Adrenal gland (tissue), 19 donors: ENCODE measurements at places on chromosomes 7 and 10. TPM values are rescaled to one million over a fixed set of nuclear protein-coding genes. Genes with fewer than 3 reads are reported as not detected.
A peak's percentile ranks its signal among the peaks of the same experiment; 100 is the strongest.

DNA sequence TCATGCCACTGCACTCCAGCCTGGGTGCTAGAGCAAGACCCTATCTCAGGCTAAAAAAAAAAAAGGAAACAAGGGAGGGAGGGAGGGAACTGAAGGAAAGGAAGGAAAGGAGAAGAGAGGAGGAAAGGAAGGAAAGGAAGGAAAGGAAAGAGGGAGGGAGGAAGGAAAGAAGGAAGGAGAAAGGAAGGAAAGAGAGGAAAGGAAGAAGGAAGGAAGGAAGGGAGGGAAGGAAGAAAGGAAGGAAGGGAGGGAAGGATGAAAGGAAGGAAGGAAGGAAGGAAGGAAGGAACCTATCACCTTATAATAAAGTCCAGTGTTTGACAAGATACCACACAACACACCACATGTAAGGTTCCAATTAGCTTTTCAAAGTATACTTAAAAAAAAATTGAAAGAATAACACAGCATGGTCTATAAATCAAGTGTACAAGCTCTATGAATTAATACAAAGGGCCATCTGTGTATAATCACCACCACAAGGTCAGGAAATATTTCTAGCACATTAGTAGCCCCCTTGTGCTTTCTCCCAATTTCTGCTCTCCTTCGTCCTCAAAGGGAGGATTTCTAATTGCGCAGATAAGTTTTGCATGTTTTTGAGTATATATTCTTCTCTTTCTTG, 26.4 kb downstream of the RNF216 start:
- DNase-seq, result no peak

- DNase-seq, result no peak
Measured at GRCh38 chr10:110326351-110327032, 21.8 kb upstream of the SMNDC1 start.

DNA sequence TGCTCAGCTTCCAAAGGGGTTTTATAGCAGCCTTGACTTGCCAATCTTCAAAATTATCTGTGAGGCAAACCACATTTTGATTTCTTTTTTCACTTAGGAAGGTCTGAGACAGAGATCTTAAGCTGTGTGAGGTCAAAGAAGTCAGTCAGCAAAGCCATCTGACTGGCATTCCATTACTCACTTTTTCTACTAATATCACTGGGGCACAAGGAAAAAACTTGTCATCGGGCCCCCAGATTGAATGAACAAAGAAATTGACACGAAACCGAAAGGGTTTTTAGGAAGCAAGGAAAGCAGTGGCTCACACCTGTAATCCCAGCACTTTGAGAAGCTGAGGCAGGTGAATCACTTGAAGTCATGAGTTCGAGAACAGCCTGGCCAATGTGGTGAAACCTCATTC, 78.5 kb upstream of the FRMD4A start:
- no peak for DNase-seq

The CALCR gene
- 0.14 TPM for total RNA-seq

GRCh38 chr10:119373294-119374102, 166.1 kb downstream of the GRK5 start:
- DNase-seq, result no peak

- DNase-seq, result peak; percentile 83
Measured at GRCh38 chr7:151460474-151460855, 20.5 kb upstream of the CRYGN start.

The MKX gene
- 0.88 TPM for total RNA-seq

DNA sequence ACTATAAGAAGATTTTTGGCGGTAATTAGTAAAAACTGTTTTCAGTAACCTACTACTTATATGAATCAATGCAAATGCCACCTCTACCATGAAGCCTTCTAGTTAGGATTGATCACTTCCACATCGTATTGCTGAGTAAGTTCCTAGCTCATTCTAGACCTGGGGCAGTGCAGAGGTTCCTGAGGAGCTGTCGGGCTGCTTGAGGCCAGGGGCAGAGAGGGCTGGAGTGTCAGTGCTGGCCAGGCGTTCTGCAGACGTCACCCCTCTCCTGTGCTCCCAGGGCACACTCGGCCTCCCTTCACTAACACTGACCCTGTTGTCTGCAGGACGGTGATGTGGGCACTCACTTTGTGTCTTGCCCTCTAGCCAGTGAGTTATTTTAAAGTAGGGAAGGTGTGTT, 275.7 kb downstream of the CELF2 start:
- no peak for DNase-seq

DNA sequence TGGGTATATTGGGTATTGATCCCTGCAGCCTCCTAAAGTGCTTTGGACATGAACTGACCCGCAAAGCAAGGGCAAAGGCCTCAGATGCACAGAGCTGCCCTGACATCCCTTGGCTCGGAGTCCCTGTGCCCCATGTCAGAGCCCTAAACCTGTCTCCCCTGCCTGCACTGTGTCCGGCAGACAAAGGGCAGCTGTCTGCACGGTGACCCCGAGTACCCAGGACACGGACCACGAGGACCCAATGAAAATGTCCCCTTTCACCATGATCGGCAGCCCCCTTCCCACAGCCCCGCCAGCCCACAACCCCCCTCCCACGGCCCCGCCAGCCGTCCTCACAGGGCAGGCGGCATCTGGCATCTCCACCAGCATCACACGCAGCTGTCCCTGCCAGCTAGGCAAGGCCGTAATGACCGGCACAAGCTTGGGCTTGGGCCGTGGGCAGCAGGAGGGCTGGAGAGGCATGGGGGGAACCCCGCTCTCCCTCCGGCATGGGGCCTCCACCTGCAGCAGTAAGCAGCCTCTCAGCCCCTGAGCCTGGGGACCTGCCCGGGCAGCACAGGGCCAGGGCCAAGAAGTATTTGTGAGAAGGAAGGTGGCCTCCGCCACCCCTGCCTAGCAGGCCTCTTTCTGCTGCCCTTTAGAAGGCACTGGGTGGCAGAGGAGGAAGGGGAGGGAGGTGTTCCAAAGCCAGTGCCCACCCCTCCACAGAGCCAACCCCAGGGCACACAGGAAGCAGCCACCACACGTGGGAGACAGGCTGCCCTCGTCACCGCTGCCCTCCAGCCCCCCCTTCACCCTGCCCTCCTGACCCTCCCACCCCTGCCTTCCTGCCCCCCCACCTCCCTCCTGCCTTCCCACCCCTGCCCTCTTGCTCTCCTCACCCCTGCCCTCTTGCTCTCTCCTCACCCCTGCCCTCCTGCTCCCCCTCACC, 10.1 kb downstream of the NUDT1 start:
- DNase-seq, result no peak

- no peak for DNase-seq
Measured at GRCh38 chr7:38142736-38143135, 35.3 kb upstream of the STARD3NL start.

The MRLN gene
- total RNA-seq, result not detected

DNA sequence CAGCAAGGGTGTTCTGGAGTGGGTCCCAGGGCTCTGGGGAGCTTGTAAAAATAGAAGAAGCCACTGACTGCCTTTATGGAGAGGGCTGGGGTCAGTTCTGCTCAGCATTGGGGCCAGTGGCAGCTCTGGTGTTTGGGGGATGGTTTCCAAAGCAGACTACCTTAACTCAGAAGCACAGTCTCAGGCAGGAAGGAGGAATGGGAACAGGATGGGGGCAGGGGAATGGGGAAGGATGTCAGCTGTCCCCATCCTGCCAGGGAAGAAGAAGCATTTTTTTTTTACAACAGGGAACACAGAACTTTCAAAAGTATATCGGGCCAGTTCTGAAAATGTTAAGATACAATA, 28.8 kb downstream of the TSPAN15 start:
- DNase-seq, result no peak

- DNase-seq, result no peak
Measured at GRCh38 chr10:104767745-104768144, 126.7 kb downstream of the SORCS3 start.

DNA sequence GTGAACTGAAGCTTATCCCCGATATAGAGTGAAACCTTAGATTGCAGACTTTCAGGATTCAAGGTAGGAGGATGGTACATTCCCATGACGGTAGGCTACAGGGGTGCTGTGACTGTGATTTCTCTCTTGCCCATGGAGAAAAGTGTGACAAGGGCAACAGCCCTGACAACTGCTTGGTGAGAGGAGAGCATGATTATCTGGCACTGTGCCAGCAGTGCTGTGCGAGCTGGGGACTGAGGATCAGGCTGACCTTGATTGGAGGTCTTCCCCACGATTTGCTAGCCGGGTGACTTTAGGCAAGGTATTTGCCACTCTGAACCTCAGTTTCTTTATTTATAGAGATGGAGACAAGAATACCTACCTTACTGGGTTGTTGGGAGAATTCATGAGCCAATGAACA, 229.5 kb downstream of the PTEN start:
- peak; percentile 37 for DNase-seq

The OR6V1 gene
- not detected for total RNA-seq

- no peak for DNase-seq
Measured at GRCh38 chr7:37194943-37195342, 253.7 kb downstream of the ELMO1 start.

GRCh38 chr10:547591-548081, 141.8 kb downstream of the DIP2C start:
- DNase-seq, result no peak

The UTF1 gene
- 0.19 TPM for total RNA-seq

- no peak for DNase-seq
Measured at GRCh38 chr10:12353399-12354242, 4.3 kb downstream of the CAMK1D start.

GRCh38 chr10:104109908-104110662, 11.9 kb upstream of the SFR1 start:
- DNase-seq, result no peak

The DGKI gene
- 0.90 TPM for total RNA-seq

GRCh38 chr10:114397651-114398145, 6.6 kb downstream of the AFAP1L2 start:
- no peak for DNase-seq

DNA sequence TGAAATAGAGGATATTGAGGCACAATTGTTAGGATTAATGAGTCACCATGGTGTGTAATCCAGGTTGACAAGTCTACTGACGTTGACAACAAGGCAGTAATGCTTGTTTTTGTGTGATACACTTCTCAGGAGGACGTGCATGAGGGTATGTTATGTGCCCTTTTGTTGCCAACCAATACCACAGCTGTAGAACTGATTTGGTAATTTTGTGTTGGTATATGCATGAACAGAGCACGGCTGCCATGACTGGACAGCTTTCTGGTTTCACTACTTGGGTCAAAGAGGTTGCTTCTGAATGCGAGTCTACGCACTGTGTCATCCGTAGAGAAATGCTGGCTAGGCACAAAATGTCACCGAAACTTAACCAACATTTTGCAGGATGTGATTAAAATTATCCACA, 32.9 kb downstream of the PHTF2 start:
- DNase-seq, result no peak

The UPP1 gene
- total RNA-seq, result 10.5 TPM

DNA sequence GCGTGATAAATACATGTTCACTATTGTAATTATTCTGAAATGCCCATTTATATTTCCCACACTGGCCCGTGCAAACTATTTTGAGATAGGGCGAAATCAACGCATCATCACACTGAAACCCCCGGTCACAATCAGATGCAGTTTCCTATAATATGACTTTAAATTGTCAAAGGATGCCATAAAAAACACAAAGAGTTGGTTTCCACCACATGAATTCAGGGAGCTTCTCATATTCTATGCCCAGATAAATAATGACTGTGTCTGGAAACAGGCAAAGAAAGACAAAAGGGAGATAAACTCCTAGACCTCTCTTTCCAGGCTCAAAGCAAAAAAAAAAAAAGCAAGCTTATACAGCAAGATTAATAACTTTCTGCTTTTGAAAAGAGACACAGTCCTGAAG, 375.8 kb upstream of the AKR1E2 start:
- DNase-seq, result no peak

DNA sequence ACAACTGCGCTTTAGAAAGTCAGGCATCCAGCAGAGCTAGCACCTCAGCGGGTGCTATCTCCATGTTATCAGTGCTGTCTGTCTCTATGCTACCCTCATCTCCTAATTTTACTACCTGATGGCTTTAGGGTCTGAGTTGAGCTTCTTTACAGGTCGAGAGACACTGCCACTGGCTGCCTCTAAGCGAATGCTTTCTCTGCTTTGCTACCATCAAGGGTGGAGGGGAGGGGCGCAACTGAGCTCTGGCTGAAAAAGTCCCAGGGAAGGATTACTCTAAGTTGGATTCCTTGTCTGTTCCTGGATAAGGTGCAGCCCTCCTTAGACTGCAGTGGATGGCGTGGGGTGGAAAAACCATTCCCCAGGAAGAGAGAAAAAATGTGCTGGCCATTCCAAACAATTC, 105.7 kb downstream of the CDK14 start:
- DNase-seq, result peak; percentile 21

The XPNPEP1 gene
- 43.4 TPM for total RNA-seq

The STAG3 gene
- total RNA-seq, result 0.36 TPM

- DNase-seq, result peak; percentile 24
Measured at GRCh38 chr10:31112961-31113360, 81.3 kb upstream of the ZNF438 start.

GRCh38 chr10:19658131-19658530, 158.1 kb upstream of the PLXDC2 start:
- no peak for DNase-seq

GRCh38 chr7:24824896-24825295, 67.6 kb upstream of the GSDME start:
- no peak for DNase-seq

The UPK3BL2 gene
- total RNA-seq, result 0.52 TPM

DNA sequence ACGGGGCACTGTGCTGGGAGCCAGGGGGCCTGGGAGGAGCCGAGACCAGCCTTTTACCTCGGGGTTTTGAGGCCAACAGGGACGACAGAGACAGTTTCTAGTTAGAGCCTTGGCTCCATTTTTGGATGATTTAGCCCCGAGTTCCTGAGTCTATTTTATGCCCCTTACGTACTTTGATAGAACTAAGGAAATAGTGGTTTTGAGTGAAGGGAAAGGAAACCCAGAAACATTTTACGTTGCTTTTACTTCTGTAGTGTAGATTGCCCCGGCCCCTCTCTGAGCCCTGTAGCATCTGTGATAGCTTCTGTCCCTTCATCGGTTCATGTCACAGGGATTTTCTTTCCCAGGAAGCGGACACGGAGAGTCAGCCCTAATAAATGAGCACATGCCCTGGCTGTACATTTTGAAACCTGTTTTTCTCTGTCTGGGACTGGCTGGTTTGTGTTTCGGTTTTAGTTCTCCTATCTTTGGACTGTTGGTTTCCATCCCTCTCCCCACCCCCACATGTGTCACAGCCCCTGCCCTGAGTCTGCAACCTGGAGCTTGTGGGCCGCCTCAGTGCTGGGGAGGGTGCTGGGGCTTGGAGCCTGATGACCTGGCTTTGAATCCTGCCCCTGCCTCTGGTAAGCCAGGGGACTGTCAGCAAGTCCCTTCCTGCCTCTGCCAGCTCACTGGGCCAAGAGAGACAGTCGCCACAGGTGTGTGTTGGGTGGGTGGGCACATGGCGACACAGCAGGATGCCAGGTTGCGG, 6.9 kb upstream of the ORAI2 start:
- no peak for DNase-seq

GRCh38 chr10:25522294-25522693, 347.5 kb downstream of the GPR158 start:
- no peak for DNase-seq

- DNase-seq, result no peak
Measured at GRCh38 chr7:36287371-36288241, 102.1 kb upstream of the ANLN start.

DNA sequence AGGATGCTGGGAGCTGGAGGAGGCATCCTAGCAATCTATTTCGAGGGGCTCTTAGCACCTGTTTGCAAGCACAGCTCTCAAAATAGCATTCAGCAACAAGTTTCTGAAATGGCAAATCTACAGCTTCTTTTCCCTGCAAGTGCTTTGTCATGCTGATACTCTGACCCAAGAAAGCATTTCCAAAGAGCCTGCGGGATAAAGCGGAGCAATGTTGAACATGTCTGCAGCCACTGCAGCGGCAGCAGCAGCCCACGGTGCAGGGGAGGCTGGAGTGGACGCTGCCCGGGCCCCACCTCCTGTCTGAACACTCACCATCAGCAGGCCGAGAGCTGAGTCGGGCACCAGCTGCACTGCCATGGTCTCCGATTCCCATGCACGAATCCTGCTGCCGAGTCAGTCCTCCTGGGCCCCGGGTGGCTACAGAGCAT, 964 bp downstream of the FRMD4A start:
- DNase-seq, result no peak
